NCI-H1105 (cell line): ENCODE measurements at places on chromosomes 4 and X.

- DNase-seq: no peak
These were observed 174.6 kb upstream of the PGRMC2 start for GRCh38 chr4:128462103-128462783.

DNA sequence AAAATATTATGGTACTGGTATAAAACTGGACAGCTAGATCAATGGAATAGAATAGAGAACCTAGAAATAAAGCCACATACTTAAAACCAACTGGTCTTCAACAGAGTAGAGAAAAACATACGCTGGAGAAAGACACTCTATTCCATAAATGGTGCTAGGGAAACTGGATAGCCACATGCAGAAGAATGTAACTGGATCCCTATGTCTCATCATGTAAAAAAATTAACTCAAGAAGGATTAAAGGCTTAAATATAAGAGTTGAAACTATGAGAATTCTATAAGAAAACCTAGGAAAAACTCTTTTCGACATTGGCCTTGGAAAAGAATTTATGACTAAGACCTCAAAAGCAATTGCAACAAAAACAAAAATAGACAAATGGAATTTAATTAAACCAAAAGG, 114.6 kb downstream of the PCDH18 start:
- no peak for DNase-seq

DNA sequence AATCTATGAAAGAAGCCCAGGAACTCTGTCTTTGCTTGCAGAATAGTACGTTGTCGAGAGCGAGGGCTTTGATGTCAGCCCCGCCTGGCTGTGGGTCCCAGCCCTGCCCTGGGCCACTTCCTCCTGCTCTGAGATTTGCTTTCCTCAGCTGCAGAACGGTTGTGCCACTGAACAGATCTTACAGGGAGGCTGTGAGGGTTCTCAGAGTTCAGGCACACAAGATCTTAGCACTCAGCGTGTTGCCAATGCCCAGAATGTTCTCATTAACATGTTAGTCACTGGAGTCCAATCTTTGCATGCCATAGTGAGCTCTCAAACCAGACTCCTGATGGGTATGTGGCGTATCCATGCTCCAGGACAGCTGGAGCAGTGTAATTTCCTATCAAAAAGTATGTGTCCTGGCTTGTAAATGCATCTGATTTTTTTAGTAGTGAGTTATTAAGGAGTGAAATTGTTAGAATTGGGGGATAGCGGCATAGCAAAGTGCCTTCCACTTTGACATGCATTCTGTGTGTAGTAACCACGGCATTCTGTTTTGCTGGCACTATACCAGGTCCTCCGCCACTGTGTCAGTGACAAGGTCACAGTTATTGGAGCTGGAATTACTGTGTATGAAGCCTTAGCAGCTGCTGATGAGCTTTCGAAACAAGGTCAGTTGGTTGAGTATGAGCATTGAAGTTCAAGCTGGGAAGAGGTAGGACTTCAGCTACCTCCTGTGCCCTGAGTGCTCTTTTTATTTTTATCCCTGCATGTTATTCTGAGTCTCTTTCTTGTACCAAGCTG, 31.6 kb downstream of the TKTL1 start:
- no peak for DNase-seq

GRCh38 chr4:163815776-163816175, 321.3 kb downstream of the TMA16 start:
- no peak for DNase-seq

DNA sequence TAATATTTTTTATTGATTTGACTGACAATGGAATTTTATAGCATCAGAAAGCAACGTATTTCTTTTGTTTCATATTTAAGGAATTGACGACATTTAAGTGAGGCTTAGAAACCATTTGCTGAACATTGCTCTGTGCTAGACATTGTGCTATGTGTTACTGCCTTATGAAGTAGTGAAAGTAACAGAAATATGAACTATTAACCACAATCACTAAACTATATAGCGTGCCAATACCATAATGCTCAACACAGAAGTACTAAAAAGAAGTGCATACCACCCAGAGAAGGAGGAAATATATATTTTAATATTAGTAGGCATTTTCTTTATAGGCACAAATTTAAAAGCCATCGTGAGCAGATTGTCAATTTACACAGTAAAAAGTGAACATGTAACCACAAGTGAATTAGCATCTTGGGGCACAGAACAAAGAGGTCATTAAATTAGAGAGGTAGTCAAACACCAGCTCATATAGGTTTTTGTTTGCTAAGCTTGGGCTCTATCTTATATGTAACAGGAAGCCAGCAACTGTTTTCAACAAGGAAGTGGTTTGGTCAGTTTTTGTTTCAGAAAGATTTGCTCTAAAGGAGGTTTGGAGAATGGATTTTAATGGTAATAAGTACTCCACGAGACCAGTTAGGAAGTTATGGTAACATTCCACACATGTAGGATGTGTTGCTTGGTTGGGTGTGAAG, 270.7 kb downstream of the GRXCR1 start:
- DNase-seq: no peak

DNA sequence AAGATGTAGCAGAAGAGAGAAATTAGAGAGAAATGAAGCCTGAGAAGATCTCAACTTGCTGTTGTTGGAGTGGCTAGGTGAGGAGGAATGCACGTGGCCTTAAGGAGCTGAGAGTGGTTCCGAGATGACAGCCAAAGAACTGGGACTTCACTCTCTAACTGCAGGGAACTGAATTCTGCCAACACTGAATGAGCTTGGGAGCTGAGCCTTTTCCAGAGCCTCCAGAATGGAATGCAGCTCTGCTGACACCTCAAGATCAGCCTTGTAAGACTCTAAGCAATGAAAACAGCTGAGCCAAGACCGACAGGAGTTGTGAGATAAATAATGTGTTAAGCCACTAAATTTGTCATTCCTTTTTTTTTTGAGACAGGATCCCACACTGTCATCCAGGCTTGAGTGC, 73.0 kb downstream of the TLL1 start:
- DNase-seq: no peak

GRCh38 chrX:107565931-107566603, 62.2 kb upstream of the PRPS1 start:
- no peak for DNase-seq

DNA sequence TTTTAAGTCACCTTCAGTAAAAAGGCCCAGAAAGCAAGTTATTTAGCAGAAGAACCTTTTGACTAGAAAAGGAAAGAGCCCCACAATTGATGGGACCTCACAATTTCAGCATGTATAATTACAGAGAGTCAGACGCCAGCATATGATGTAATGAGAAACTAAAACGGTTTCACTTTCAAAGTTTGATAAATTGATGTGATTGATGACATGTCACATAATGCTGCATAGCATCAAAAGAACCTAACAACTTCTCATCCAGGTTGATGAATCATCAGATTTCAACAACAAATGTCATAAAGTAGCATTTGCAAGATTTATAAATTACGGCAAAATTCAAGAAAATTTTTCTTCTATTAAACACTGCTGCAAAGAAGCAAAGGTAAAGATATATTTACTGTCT, 3.9 kb upstream of the GAR1 start:
- no peak for DNase-seq

DNA sequence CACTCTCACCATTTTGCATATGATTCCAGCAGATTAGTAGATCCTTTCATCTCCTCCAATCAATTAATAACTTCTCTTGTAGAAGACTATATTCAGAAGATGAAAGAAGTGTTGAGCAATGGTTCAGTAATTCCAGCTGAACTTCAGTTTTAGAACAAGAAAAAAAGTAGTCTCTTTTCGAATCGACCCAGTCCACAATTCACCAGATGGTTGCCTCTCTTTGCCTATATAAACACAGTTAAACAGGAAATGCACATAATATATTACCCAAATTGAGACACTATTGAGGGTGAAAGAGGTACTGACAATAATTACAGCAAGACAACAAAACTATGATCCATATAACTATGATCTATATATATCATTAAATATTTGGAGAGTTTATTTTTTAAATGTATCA, 16.8 kb upstream of the FAM241A start:
- DNase-seq: no peak

DNA sequence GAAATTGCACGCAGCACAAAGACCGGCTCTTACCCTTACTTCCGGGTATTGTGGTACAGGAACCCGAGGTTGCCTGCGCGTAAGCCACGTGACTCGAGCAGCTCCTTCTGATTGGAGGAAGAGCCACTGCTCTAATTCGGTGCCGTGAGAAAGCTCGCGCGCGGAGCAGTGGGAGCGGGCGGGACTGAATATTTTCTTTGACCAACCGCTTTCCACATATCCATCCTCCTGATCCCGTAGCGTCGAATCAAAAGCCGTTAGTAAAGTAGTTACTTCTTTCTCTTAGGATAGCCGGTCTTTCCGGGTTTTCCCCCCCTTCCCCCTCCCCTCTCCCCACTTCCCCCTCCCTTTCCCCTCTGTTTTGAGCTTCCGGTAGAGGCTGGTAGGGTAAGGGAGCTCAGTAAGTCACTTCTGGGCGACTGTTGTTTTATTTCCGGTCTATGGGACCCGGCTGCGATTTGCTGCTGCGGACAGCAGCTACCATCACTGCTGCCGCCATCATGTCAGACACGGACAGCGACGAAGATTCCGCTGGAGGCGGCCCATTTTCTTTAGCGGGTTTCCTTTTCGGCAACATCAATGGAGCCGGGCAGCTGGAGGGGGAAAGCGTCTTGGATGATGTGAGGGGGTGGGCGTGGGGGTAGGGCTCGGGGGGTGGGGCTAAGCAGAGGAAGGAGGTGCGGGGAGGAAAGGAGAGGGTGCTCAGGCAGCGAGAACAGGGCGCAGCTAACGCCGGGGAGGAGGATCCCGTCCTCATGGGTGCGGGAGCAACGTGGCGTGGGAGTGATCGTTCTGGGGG, at the start of gene TAF1:
Gene TAF1, plus strand, starts transcription at position 483 of the 799 bp plus-strand sequence. Its CDS starts 18 bp downstream, at position 501.
- DNase-seq: peak; percentile 92

DNA sequence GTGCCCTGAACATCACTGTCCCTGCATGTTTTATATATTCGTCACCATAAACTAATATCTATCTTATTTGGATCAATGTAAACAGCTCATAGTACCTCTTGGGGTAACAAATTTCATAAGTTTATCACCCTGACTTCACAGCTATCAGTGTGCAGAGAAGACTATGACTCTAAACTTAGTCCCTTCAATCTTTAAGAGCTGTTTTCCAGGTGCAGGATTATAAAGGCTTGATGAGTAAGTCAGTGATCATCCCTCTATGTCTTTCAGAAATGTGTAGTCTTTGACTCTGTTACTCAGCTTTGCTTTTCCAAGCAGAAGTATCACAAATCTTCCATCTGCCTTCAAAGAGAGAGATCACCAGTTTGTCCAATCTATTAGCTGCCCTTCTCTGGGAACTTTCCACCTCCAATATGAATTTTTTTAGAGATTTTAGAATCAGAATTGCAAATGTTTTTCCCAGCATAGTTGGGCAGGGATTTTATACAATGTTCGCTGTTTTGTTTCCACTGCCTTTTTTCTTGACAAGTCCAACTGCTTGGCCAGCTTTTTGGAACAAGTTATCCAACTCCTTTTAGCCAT, 45.1 kb upstream of the TSPAN7 start:
- DNase-seq: no peak

DNA sequence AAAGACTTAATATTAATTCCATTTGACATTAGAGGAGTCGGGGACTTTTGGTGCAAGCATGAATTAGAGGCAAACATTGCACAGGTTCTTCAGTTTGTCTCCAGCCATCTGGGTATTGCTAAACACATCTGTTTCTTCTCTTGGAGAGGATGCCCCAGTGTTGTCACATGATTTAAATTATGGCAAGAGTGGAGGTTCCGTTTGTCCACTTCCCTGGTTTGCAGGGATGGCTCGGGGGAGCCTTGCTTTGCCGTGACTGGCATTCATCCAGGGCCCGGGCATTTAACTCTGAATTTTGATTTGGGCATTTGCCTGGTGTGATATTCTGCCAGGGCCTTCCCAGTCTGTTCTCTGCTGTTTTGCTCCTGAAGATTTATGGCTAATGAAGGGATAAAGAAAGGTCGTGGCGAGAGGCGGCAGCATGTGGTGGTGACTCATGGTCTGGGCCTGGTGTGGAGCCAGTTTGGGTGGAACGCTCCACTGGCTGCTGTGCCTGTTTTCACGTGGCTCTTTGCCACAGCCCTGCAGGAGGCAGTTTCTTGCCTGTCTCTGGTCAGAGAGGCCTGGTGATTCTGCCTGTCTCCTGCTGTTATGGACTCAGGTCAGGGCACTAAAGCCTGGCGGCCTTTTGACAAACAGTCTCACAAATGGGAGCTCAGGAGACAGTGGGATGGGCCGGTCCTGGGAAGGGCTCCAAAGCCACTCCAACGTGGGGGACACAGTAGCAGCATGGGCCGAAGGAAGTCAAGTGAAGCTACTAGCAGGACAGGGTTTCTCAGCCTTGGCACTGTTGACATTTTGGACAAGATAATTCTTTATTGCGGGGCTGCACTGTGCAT, 99.4 kb upstream of the PGRMC2 start:
- DNase-seq: peak; percentile 49

DNA sequence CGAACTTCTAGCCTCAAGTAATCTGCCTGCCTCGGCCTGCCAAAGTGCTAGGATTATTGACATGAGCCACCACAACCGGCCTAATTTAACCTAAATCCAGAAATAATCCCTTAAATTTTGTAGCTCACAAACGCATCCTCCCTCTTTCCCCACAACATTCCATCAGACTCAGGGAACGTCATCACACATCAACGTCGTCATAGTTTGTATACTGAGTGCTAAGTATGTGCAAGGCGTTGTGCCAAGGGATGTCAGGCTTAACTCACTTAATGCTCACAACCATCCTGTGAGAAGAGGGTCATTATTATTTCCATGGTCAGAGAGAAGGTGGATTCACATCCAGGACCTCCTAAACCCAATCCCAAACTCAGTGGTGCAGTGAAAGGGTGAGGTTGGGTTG, 9.6 kb upstream of the GSX2 start:
- DNase-seq: no peak
